Left colon (tissue), 2 donors: ENCODE measurements at places on chromosomes 3 and 15. TPM values are rescaled to one million over a fixed set of nuclear protein-coding genes. Genes with fewer than 3 reads are reported as not detected.

- no peak for DNase-seq
Observed at GRCh38 chr3:183131735-183132134, 30.8 kb downstream of the LAMP3 start.

DNA sequence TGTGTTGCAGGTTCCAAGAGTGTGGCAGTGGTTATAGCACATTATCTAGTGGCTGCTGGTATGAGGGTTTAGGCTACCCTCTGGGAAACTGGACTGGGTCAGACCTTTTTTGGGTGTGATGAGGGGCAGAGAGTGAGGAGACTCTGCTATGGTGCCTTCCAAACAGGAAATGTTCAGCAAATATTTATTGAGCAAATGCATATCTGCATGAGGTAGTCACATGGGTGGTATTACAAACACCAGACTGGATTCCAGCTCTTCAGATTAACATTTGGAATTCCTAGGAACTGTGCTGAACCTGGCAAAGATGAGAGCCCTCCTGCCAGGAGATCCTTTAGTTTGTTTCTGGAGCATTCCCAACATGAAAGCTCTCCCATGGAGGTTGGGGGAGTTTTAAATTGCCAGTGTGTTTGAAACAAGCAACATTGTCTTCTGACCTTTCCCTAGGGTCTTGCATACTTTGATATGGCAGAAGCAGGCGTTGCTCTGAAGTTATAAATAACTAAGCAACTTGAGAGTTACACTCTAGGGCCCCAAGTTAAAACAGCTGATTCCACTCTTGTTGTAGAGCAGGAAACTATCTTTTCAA, 341.2 kb upstream of the C2CD4B start:
- no peak for DNase-seq

PRKCD gene
- total RNA-seq, result 93.3 TPM

GRCh38 chr3:152352554-152352953, 83.8 kb downstream of the MBNL1 start:
- DNase-seq, result no peak

DISP2 gene
- total RNA-seq, result 13.7 TPM

DNA sequence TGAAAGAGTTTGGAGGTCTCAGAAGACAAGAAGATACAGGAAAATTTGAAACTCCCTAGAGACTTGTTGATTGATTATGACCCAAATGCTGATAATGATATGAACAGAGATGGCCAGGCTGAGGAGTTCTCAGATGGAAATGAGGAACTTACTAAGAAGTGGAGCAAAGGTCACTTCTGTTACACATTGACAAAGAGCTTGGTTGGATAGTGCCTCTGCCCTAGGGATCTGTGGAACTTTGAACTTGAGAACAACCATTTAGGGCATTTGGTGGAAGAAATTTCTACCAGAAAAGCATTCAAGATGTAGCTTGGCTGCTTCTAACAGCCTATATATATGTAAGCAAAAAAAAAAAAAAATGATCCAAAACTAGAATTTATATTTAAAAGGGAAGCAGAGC, 48.9 kb upstream of the NAALADL2 start:
- no peak for DNase-seq

DNA sequence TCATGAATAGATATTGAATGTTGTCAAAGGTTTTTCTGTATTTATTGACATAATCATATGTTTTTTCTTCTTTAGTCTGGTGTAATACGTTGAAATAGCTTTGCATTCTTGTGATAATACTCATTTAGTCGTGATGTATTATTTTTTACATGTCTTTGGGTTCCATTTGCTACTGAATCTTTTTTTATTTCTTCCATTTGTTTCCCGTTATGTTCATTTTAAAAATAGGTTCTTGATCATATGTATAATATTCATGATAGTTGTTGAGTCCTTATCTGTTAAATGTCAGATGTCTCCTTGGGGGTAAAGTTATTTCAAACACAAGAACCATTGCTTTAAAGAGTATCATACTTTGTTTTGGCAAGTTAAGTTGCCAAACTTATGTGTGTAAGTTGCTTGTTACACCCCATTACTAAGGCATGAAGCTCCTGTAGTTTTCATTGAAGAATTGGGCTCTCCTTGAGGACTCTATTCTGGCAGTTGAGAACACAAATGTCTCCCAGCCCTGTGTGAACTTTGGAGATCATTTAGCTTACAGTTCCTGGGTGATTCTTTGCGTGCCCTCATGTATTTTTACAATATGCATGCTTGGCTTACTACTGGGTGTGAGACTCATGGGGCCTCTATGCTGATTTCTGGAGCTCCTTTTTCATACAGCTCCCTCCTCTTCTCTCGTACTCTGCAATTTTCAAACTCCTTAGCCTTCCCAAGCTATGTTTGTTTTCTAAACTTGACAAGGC, 8.3 kb downstream of the AKAP13 start:
- no peak for DNase-seq

DNA sequence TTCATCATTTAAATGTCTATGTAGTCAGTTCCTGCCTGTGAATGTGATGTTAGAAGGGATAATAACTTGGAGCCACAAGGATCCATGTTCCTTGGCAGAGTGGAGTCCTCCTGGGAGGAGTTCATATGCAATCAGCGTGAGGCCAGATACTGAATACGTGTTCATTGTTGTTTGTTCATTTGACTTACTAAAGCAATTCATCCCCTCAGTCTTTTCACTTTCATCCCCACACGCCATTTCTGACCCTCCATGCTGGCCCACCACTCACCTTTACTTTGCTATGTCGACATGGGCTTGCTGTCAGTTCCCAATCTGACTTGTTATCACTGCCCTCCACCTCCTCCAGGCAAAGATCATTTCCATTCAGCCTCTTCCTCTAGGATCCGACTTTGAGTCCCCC, 91.8 kb downstream of the SSR3 start:
- no peak for DNase-seq

CLRN1 gene
- total RNA-seq, result not detected

- no peak for DNase-seq
Observed at GRCh38 chr15:47741907-47742306, 24.6 kb downstream of the SEMA6D start.

GRCh38 chr15:73265536-73266153, 103.1 kb downstream of the HCN4 start:
- no peak for DNase-seq

GRCh38 chr3:44363591-44363990, 25.0 kb downstream of the TCAIM start:
- no peak for DNase-seq

SNX1 gene
- 110 TPM for total RNA-seq

DNA sequence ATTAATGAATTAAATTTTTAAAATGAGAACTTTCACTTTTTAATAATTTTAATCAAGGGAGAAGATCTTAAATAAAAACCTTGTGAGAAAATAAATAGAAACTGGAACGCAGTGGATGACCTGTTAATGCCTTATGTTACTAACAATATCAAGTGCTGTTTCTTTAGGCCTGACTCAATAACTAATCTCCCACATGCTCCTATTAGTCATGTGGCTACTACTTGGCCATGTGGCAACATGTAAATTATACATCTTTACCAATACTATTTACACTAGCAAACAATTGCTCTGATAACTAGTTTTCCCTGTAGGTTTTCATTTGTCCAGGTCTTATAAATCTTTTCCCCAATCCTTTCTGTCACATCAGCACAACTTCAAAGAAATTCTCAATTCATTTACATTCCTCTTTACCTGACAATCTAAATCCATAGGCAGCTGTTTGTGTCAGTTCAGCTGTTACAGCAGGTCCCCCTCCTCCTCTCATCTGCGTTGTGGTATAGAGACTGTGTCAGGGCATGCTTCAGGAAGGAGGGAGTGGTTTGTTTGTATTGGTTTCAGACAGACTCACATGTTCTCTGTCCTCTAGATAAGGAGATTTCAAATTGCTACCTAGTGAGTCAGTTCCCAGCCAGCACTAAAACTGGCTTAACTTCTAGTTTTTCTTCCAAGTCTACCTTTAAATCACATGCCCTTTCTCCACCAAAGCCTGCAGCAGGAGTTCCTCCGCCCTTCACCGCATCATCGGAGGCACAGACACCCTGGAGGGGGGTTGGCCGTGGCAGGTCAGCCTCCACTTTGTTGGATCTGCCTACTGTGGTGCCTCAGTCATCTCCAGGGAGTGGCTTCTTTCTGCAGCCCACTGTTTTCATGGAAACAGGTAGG, 11.3 kb upstream of the C3orf52 start:
- peak; percentile 51 for DNase-seq

NME9 gene
- 0.39 TPM for total RNA-seq

- DNase-seq, result no peak
Observed at GRCh38 chr3:171727288-171727687, 83.0 kb downstream of the PLD1 start.

GRCh38 chr3:123728014-123728413, 143.2 kb upstream of the HACD2 start:
- no peak for DNase-seq

GRCh38 chr15:49987896-49988295, 131.1 kb downstream of the ATP8B4 start:
- no peak for DNase-seq

- DNase-seq, result no peak
Observed at GRCh38 chr3:53242155-53242554, 13.7 kb downstream of the TKT start.

DNA sequence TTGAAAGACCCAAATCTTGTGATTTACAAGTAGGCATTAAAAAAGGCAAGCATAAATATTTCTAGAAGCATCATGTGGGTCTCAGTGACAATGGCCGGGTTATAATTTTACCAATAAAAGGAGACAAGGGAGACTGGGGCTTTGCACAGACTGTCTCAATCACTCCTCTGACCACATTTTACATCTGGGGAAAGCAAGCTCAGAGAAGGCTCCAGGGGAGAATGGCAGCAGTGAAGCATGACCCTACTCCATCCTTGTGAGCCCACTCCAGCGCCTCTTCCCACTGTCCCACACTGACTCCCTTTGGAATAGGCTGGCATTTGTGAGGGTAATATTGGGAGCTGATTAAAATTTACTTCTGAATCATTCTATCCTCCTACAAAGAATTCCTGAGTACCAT, 61.8 kb downstream of the SATB1 start:
- no peak for DNase-seq

DNA sequence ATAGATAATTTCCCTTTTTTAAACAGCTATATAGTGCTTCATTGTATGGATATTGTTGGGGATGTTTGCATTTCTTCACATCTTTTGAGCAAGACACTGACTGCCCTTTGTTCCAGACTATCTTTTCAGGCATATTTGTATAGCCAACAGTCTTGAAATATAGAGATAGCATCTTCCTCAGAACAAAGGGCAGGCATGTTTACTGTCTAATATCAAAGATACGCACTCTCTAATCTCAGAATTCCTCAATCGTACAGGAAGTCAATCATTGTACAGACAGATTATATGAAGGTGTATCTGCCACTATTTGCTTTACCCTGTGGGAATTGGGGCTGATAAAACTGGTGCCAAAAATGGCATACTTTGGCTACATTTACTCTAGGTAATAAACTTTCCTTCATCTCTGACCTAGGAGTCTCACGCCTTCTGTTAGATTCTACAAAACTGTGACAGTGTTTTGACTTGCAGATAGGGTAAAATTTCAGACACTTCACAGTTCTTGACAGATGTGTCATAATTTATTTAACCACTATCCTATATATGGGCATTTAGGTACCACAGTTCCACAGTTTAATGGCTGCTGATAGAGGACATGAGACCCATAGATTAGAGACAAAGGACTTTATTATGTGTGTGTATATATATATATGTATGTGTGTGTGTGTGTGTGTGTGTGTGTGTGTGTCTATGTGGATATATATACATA, 321.0 kb downstream of the IGSF11 start:
- DNase-seq, result no peak

DNA sequence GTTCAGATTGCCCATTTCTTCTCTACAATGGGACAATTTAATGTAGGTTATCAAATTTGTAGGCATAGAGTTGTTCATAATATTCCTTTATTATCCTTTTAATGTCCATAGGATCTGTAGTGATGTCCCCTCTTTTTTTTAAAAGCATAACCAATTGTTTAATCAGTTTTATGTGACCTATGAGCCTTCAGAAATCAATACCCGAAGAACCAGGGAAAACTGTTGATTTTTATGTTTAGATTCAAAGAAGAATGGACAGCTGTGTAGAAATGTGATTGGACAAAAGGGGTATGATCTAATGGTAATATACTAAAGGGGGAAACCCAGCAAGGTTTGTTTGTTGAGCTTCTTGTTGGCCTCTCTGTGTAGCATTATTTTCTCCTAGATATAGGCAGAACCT, 39.5 kb downstream of the SUSD5 start:
- DNase-seq, result no peak

DNA sequence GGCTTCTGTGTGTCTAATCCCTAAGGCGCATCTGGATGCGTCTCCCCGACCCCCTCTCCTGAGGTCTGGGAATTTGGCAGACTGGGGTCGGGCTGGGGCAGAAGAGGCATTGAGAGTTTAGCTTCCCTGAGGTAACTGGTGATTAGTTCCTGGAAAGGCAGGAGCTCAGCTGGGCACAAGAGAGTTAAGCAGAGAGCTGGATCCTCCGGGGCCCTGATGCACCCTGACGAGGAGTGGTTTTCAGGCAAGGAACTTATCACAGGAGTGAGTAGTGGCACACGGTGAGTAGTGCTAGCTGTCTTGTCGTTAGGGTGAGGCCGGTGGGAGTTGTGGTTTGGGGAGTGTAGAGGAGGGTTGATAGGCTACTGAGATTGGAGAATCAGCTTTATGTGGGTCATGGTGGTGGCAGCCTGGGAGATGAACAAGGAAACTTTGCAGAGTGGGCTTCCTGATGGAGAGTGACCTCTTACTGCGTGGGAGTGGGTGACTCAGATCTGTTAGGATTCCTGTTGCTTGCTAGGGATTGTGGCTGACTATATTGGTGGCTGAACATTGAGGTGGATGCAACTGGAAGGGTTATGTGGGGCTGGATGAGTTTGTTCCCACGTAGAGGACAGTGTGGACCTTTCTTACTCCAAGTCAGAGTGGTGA, 897 bp downstream of the RAD54L2 start:
- peak; percentile 23 for DNase-seq

DNA sequence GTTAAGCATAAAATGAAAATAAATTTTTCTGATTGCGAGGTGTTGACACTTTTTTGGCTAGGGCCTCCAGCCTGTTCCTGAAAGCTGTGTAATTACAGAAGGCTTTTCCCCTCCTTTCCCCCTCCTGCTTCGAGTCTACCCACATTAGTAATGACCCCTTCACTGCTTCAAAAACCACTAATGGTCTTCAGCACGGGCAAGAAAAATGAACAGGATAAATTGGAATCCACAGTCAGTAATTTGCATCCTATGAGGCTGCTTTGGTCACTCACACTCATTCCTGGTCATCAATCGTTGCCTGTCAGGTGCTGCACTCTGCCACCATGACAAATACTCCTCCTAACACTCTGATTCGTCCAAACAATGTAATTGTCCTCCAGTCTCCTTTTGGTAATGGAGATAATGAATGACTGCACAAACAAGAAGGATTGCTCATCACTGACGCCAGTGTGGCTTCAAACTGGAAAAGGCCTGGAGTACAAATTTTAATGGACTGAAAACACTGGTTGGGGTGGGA, 148.6 kb downstream of the MEIS2 start:
- DNase-seq, result no peak

TMOD2 gene
- 3.0 TPM for total RNA-seq

GRCh38 chr3:52879090-52879489, 18.3 kb downstream of the STIMATE start:
- DNase-seq, result no peak
